ENCODE measurements at places on chromosomes 12 and 14. TPM values are rescaled to one million over a fixed set of nuclear protein-coding genes. Genes with fewer than 3 reads are reported as not detected.
A peak's percentile ranks its signal among the peaks of the same experiment; 100 is the strongest.

DNA sequence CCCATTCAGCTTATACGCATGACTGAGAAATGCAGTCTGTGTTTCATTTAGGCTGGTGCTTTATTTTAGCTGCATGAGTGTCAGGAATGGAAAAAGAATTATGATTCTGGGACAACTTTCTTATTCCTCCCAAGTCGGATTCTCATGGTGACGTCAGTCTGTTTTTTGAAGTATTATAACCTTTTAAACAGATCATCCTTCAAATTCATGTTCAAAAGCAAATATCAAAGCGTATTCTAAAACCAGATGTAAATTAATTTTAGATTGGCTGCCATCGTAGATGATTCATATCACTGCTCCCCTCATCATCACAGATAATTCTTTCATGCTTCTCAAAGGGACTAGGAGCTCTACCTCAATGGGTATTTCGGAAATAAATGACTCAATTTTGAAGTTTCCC, 15.0 kb downstream of the FNTB start:
- no peak for DNase-seq
- H3K36me3 ChIP-seq = peaks cover 7% of the 10 kb centered on the region
- H3K27ac ChIP-seq = no peak overlapping the region
- no peak overlapping the region for H3K4me3 ChIP-seq

Gene HNRNPC
- 658 TPM for total RNA-seq

DNA sequence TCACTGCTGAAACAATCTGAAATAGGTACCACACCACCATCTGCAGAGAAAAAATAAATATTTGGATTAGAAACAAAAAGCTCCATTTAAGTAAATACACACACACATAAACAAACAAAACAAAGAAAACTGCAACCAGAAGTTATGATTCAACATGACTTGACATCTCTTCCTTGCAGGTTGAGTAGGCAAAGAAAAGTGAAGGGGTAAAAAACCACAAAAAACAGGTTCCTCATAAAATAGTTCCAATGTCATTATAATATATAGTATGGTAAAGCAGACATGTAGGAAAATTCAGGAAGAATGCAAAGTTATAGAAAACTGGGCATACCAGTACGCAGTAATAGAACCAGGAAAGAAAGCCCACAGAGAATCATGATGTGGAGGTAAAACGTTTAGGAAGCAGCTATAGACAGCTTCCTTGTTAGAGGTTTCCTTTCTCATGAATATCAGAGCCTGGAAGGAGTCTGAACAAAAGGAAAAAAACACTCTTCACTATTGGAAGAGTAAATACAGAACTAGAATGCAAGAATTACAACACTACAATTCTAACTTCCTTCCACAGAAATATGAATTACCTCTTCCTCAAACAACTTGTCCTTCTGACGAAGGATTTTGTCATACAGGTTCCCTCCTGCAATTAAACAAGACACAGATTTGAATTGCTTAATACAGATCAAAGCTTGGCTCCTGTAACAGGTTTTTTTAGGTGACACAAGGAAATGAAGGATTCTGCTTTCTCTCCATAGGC, 6.1 kb downstream of the NEK9 start:
- H3K36me3 ChIP-seq = peaks cover 33% of the 10 kb centered on the region
- DNase-seq = no peak
- H3K4me1 ChIP-seq = peaks cover 30% of the 10 kb centered on the region
- no peaks in the 10 kb centered on the region for H3K27me3 ChIP-seq
- peak overlapping the region; percentile 30 for H3K27ac ChIP-seq

Gene CPNE8
- total RNA-seq = 2.8 TPM

GRCh38 chr12:38373784-38374183, 57.2 kb downstream of the ALG10B start:
- no peak overlapping the region for H3K4me3 ChIP-seq
- no peaks in the 10 kb centered on the region for H3K4me1 ChIP-seq
- H3K36me3 ChIP-seq = no peaks in the 10 kb centered on the region
- no peak overlapping the region for H3K27ac ChIP-seq
